ENCODE measurements at places on chromosomes 1 and 21. TPM values are rescaled to one million over a fixed set of nuclear protein-coding genes. Genes with fewer than 3 reads are reported as not detected.
A peak's percentile ranks its signal among the peaks of the same experiment; 100 is the strongest.

DNA sequence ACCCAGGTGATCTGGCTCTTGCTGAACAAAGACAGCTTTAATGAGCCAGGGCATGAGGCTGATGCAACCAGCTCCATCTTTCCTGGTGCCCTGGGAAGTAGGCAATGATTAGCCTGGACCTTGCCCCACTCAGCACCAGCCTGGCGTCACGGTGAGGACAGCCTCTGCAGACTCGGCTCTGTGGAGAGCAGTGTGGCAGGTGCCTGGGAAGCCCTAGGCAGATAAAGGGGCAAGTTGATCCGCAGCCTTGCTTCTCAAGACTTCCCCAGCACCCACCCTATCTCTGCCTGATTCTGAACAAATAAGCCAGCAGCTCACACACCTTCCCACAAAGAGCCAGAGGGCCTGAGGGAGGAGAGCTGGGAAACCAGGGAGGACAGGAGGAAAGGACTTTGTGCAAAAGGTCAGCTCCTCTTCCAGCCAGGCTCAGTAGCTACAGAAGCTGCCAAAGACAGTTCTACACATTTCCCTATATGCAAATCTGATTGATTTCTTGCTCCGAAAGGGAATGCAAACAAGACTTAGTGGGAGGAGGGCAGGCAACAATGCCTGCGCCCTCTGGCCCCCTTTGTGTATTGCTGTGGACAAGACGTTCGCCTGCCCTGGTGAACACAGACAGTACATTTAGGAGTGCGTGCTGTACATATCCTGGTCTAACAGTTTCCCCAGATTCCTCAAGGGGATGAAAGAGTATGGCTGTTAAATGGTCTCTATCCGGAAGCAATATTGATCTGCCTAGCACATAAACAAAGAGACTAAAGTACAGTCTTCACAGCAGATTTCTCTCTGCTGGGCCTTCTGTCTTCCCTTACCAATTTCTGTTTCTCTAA, 63.8 kb downstream of the BCAR3 start:
- H3K36me3 ChIP-seq = no peaks in the 10 kb centered on the region
- peaks cover 75% of the 10 kb centered on the region for H3K4me1 ChIP-seq
- peak overlapping the region; percentile 98 for H3K27ac ChIP-seq

DNA sequence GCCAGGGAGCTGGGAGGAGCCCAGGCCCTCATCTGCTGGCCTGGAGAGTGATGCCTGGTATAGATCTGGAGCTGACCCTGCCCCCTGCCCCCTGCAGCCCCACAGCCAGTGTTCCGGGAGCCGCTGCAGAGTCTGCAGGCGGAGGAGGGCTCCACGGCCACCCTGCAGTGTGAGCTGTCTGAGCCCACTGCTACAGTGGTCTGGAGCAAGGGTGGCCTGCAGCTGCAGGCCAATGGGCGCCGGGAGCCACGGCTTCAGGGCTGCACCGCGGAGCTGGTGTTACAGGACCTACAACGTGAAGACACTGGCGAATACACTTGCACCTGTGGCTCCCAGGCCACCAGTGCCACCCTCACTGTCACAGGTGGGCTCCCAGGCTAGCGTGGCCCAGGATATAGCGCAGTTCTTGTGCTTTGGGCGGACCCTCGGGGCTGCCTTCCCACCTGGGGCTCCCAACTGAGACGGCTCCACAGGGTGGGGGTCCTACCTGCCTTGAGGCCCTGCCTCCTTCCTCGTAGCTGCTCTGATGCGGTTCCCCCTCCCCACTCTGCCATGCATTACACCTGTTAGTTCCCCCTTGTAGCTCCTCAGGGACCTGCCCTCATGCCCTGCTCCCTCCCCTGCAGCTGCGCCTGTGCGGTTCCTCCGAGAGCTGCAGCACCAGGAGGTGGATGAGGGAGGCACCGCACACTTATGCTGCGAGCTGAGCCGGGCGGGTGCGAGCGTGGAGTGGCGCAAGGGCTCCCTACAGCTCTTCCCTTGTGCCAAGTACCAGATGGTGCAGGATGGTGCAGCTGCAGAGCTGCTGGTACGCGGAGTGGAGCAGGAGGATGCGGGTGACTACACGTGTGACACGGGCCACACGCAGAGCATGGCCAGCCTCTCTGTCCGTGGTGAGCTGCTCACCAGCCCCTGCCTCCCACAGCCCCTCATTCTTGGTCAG, 98.7 kb downstream of the OBSCN start:
- no peaks in the 10 kb centered on the region for H3K27me3 ChIP-seq
- no peaks in the 10 kb centered on the region for H3K4me1 ChIP-seq
- H3K36me3 ChIP-seq = no peaks in the 10 kb centered on the region
- no peak overlapping the region for H3K27ac ChIP-seq

DNA sequence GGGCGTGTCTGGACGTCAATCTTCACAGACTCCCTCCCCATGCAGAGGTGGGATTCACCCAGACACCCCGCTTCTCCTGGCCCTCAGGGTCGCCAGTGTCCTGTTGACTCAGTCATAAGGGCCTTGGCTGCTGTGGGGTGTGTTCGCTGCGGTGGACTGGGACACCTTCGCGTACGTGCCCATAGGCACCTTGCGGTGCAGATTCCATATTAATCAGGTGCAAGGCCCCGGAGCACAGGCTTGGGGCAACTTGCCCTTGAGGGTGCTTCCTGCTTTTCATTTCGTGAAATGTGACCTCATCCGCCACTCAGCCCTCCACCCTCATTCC, 398 bp upstream of the SLC30A10 start:
- no peak for DNase-seq
- no peak overlapping the region for H3K27ac ChIP-seq
- no peaks in the 10 kb centered on the region for H3K36me3 ChIP-seq
- H3K4me1 ChIP-seq = peaks cover 4% of the 10 kb centered on the region
- peaks cover 13% of the 10 kb centered on the region for H3K27me3 ChIP-seq

DNA sequence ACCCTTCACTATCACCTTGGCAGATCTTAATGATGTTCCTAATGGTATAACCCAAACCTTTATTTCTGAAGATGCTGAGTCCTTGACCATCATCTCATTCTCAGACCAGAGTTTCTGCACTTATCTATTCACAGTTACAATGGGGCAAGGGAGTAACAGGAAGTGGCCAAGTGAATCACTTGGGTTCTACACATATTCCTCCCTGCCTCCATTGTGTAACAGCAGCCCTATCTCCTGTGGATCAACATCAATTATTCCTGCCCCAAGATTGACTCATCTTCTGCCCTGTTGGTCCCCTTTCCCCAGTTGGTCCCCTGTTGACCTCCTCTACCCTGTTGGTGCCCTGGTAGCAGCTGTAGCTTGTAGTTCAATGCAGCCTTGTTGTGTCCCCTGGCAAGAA, 10.3 kb upstream of the S100A7 start:
- DNase-seq = no peak
- no peaks in the 10 kb centered on the region for H3K36me3 ChIP-seq
- H3K4me3 ChIP-seq = no peak overlapping the region
- H3K27me3 ChIP-seq = no peaks in the 10 kb centered on the region

DNA sequence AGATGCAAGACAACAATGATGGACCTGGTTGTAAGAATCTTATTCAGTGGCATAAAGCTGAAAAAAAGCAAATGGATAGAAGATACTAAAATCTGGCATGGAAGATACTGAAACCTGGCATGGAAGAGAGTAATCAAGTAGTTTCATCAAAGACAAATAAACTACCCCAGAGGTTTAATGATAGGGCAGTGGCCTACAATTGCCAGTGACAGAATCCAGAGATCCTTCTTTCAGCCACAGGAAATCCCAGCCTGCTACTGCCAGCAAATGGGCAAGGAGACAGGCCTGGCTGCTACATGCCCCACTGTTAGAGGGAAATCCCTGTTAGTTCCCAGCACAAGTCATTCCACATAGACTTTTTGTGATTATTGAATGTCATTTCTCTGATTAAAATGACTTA, 409.4 kb downstream of the VAV3 start:
- no peak overlapping the region for H3K4me3 ChIP-seq
- H3K36me3 ChIP-seq = no peaks in the 10 kb centered on the region
- H3K27ac ChIP-seq = no peak overlapping the region

DNA sequence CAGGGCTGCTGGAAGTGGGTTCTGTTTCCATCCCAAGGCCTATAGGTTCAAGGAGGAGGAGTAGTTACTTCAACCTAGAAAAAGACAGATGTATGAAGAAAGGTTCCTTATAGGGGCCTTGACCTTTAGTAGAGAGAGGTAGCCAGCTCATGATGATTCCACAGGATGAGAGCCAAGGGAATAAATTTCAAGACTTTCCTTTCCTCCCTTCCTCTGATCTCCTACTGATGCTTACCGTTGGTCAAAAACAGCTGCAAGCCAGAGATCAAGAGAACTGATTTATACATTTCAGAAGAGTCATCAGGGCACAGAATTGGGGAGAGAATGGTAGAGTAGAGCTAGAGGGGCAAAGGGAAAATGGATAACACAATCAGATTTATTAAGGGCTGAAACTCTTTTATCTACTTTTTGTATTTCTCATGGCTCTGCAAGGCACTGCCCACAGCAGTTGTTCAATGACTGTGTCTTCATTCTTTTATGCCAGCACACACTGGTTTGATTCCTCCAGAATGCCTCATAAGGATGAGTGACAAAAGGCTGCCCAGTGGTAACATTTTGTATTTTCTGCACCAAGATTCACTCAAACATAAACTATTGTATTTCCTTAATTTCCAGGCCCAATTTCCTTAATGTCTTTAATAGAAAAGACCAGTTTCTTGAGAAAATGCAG, 37.4 kb downstream of the AK5 start:
- DNase-seq = no peak
- no peak overlapping the region for H3K27ac ChIP-seq
- H3K4me3 ChIP-seq = no peak overlapping the region
- H3K36me3 ChIP-seq = no peaks in the 10 kb centered on the region
- peaks cover 6% of the 10 kb centered on the region for H3K4me1 ChIP-seq
- H3K27me3 ChIP-seq = no peaks in the 10 kb centered on the region

- no peaks in the 10 kb centered on the region for H3K27me3 ChIP-seq
- no peak overlapping the region for H3K4me3 ChIP-seq
- DNase-seq = no peak
- H3K4me1 ChIP-seq = peaks cover 16% of the 10 kb centered on the region
- H3K36me3 ChIP-seq = no peaks in the 10 kb centered on the region
- H3K27ac ChIP-seq = no peak overlapping the region
Observed at GRCh38 chr1:246629030-246629429, 62.8 kb downstream of the CNST start.

- H3K27me3 ChIP-seq = peaks cover 4% of the 10 kb centered on the region
- H3K4me3 ChIP-seq = no peak overlapping the region
- H3K4me1 ChIP-seq = peaks cover 12% of the 10 kb centered on the region
- no peak overlapping the region for H3K27ac ChIP-seq
- no peaks in the 10 kb centered on the region for H3K36me3 ChIP-seq
- DNase-seq = no peak
Observed at GRCh38 chr1:208250613-208251012, 6.4 kb upstream of the PLXNA2 start.

- no peaks in the 10 kb centered on the region for H3K4me1 ChIP-seq
- H3K27me3 ChIP-seq = peaks cover 2% of the 10 kb centered on the region
- H3K36me3 ChIP-seq = no peaks in the 10 kb centered on the region
- DNase-seq = no peak
- peak overlapping the region; percentile 30 for H3K4me3 ChIP-seq
Observed at GRCh38 chr1:61255358-61255703, 173.0 kb downstream of the NFIA start.

- peak; percentile 17 for DNase-seq
- H3K4me3 ChIP-seq = no peak overlapping the region
- no peaks in the 10 kb centered on the region for H3K36me3 ChIP-seq
Observed at GRCh38 chr1:204103431-204103741, 30.5 kb downstream of the SOX13 start.

DNA sequence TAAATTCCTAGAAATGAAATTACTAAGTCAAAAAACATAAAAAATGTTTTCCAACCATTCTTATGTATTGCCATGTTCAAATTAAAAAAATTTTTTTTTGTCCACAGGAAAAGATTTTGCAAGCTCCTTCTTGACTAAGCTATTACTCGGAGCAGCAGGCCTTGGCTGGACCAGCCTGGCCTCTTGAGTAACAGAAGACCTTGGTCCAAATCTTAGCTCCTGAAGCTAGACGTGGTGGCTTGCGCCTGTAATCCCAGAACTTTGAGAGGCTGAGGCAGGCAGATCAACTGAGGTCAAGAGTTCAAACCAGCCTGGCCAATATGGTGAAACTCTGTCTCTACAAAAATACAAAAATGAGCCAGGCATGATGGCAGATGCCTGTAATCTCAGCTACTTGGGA, 77.6 kb downstream of the CLSTN1 start:
- H3K27ac ChIP-seq = no peak overlapping the region
- no peaks in the 10 kb centered on the region for H3K4me1 ChIP-seq
- no peak overlapping the region for H3K4me3 ChIP-seq
- no peak for DNase-seq
- H3K27me3 ChIP-seq = no peaks in the 10 kb centered on the region
- H3K36me3 ChIP-seq = peaks cover 24% of the 10 kb centered on the region

DNA sequence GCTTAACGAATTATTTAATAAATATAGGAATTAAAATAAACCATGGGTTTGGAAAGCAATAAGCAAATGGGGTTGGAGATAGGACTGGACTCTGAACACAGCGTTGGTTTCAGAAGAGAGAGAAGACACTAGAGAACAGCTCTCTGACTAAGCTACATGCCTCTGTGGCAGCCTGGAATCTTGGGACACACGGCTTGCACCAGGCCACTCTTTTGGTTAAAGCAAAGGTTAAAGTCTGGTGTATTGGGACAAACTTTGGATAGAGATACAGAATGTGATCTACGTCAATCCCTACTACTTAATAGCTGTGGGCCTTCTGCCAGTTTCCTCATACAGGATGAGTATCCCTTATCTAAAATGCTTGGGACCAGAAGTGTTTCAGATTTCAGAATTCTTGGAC, 49.7 kb upstream of the HSD17B7 start:
- no peaks in the 10 kb centered on the region for H3K27me3 ChIP-seq
- no peaks in the 10 kb centered on the region for H3K36me3 ChIP-seq
- no peak overlapping the region for H3K27ac ChIP-seq
- H3K4me3 ChIP-seq = no peak overlapping the region
- no peak for DNase-seq
- no peaks in the 10 kb centered on the region for H3K4me1 ChIP-seq

DNA sequence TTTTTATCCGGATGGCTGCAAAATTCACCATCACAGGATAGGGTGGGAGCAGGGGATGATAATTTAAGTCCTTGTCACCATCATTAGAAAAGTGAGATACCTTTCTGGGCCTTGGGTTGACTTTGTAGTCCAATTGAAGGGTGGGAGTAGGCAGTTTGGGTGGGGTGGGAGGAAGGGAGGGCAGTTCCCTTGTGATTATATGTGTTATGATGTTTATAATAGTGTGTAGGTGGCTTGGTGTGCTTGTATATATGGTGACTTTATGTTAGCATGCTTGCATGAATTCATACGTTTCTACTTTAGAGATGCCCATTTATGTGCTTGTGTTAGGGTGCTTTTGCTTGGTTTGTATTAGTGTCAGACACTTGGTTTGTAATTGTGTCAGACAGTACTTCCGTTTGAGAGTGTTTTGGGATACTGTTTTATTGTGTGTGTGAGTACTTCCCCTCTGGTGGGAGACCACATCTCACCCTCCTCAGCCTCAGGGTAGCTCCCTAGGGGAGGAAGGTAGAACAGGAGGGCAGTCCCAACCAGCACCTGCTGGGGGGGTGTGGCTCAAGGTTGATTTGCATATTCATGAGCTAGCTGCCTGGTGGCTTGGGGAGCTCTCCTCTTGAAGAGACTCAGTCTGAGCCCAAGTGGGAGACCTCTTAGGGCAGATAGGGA, 6.3 kb upstream of the POU3F1 start:
- H3K4me3 ChIP-seq = no peak overlapping the region
- H3K4me1 ChIP-seq = peaks cover 6% of the 10 kb centered on the region
- H3K36me3 ChIP-seq = no peaks in the 10 kb centered on the region
- no peak for DNase-seq
- H3K27me3 ChIP-seq = no peaks in the 10 kb centered on the region

Gene REN
- total RNA-seq = not detected

Gene ZNF593OS
- not detected for total RNA-seq

Gene PTPRU
- 36.6 TPM for total RNA-seq

Gene MRTO4
- total RNA-seq = 37.9 TPM

Gene C1QTNF12
- total RNA-seq = 3.9 TPM

Gene PRR9
- 0.52 TPM for total RNA-seq

Gene GUCA2A
- not detected for total RNA-seq

All from astrocyte (in vitro differentiated cells and primary cell).